ENCODE measurements at places on chromosomes 16 and 17.

- DNase-seq, result no peak
These were observed 43.7 kb upstream of the TNRC6A start for GRCh38 chr16:24685539-24686432.

GRCh38 chr16:55900616-55901393 lies 25.6 kb upstream of the CES5A start:
- DNase-seq, result no peak

GRCh38 chr16:1788095-1788707 lies 5.3 kb downstream of the IGFALS start:
- no peak for DNase-seq

DNA sequence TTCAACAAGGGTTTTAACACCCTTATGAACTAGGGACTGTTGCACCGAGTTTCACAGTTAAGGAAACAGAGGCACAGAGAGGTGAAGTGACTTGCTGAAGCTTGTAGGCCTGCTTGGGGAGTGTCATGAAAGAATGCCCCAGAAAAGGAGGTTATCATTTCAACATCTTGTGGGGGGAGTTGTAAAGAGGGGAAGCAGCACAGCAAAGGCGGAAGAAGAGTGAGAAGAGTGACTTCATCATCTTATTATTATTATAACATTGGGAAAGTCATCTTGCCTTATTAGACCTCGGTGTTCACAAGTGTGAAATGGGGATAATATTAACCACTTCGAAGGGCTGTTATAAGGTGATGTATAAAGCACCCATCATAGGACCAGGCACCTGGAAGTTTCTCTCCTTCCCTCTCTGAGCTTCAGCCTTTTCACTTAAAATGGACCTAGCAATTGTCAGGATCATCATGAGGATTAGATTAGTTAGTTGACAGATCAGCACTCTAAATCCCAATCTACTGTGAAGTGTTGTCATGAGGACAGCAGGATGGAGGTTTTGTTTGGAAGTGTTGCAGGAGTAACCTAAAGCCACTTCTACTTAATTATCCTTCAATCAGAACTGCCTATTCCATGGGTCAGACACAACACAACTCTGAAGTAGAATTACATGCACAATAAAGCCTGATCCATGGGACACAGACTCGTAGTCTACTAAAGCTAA lies 2.3 kb downstream of the CCL4 start:
- DNase-seq, result no peak

DNA sequence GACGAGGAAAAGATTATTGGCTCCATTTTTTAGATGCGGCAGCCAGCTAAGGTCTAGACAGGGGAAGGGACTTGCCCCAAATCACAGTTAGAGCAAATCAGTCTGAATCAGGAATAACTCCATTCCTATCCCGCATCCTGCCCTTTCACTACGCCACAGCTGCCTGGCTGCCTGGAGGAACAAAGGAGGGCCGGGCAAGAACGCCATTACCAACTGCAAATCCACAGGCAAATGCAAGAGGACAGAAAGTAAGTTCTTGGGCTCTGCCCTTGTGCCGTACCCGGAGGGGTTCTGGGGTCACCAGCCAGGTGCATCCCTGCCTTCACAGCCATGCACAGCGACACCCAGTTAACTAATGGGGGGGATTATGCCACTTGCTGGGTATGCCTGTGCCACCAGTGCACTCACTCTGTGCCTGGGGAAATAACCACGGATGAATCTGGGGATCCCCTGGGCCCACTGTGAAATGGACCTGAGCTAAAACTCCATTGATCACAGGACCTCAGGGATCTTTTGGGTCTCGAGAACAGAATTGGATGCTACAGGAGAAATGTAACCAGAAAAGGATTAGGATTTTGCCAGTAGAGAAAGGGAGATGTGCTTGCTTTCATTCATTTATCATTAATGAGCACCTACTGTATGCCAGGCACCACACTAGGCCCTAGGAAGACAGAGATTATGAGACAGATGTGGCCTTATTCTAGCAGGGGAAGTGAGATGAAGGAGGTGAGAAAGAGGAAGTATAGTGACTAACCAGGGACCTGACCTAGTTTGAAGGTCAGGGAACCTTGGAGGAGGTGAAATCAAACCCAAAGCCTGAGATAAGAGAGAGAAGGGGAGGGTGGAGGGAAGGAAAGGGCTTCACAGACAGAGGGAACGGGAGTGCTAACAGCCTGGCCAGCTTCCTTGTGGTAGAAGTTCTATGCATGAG lies 17.7 kb downstream of the BCL7C start:
- no peak for DNase-seq

- DNase-seq, result no peak
These were observed 41.3 kb downstream of the IRF8 start for GRCh38 chr16:85940214-85940613.

DNA sequence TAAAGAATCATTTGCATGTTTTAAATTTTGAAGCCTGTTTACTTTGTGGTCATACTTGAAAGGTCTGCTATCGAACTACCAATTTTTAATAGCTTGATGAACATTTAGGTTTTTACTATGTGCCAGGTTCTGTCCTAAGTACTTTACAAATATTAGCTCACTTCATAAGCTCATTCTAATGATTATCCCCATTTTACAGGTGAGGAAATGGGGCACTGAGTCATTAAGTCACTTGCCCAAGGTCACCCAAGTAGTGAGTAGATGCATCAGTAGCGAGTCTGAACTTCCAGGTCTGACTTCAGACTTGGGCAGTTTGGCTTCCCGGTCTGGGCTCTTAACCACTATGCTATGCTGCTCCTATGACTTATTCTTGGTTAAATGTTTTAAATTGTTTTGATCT lies 4.0 kb downstream of the NDEL1 start:
- no peak for DNase-seq

DNA sequence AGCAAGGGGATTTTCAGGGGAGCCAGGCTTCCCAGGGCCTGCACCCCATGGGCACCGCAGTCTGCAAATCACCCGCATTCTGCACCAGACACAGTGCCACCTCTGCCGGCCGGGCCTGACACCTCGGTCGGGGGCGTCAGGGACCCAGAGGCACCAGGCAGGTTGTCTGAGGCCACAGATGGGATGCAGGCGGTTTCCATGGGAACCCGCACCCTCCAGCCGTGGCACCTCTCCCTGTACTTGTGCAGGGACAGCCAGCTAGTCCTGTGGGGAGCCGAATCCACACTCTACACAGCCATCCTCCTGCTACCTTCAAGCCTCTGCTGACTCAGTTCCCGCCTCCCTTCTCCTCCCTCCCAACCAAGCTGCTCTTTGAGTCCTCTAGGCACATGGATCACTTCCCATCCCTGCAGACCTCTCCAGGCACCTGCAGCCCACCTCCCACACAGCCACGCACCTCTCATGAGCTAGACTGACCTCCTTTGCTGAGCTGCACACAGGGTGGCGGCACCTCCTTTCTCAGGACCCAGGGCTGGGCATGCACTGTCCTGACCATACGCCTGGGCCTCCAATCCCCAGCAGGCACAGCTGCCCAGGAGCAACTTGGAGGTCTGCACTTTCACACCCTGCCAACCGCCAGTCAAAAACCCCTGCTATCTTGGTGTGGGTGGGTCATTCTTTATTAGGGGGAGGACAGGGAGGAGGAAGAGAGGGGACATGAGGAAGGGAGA lies 119.5 kb downstream of the C16orf78 start:
- DNase-seq, result no peak

Data from DMS 273 treated with DMSO at 0.1 percent for 48 hours (cell line).